ENCODE measurements at places on chromosomes 7 and 10. TPM values are rescaled to one million over a fixed set of nuclear protein-coding genes. Genes with fewer than 3 reads are reported as not detected.

ZNF485 gene
- 4.3 TPM for total RNA-seq

PITX3 gene
- not detected for total RNA-seq

OPN1SW gene
- total RNA-seq, result not detected

GARIN1A gene
- 1.4 TPM for total RNA-seq

HECW1 gene
- total RNA-seq, result 0.12 TPM

NRG3 gene
- 0.14 TPM for total RNA-seq

LRMDA gene
- total RNA-seq, result 16.1 TPM

CALML5 gene
- not detected for total RNA-seq

PAXIP1 gene
- 4.4 TPM for total RNA-seq

SAP25 gene
- 0.67 TPM for total RNA-seq

Data from pancreas (tissue), 10 donors.